ENCODE measurements at places on chromosomes 5 and 9.

DNA sequence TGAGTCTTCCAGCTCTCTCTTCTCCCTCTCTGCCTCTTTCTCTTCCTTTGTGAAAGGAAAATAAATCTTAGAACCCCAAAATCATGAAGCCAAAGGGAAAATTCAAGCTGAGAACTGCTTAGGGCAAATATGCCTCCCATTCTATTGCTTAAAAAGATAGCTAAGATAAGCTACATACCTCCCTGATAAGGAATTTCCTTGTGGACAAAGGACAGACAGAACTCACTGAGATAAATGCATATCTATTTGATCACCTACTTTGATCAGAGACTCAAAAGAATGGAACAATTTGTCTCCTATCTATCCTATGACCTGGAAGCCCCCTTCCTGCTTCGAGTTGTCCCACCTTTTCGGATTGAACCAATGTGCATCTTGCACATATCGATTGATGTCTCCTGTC is 220.6 kb upstream of the NMUR2 start:
- H3K27me3 ChIP-seq, result no peaks in the 10 kb centered on the region
- no peak overlapping the region for H3K4me3 ChIP-seq
- H3K36me3 ChIP-seq, result no peaks in the 10 kb centered on the region
- no peak overlapping the region for H3K27ac ChIP-seq
- H3K4me1 ChIP-seq, result no peaks in the 10 kb centered on the region

DNA sequence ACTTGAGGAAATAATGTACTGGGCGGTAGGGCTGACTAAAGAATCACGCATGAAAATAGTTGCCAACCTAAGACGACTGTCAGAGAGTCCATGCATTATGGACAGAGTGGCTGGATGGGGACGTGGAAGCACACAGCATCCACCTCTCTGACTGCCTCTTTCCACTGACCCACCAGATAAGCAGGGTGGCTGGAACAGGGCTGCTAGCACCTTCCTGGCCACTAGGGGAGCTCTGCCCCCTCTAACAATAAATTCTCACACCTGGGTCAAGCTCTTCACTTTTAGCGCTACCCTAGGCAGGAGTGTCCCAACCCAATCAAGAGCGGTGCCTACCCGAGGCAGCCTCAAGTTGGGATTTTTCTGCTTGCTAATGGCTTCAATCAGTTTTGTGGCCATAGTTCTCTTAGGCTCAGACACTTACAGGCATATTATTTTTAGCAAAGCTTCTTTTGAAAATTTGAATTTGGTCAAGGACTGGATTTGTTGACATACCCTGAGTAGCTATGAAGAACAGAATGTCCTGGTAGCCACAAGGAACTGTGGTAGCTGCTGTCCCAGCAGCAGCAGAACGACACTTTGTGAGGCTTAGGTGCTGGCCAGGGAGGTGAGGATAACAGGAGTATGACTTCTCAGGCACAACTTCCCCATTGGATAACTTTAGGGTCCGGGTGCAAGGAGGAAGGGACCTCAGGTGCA is 6.9 kb upstream of the TPM2 start:
- no peak for DNase-seq
- H3K4me1 ChIP-seq, result no peaks in the 10 kb centered on the region
- H3K4me3 ChIP-seq, result no peak overlapping the region
- no peak overlapping the region for H3K27ac ChIP-seq
- H3K36me3 ChIP-seq, result peaks cover 38% of the 10 kb centered on the region
- no peaks in the 10 kb centered on the region for H3K27me3 ChIP-seq

- H3K36me3 ChIP-seq, result no peaks in the 10 kb centered on the region
- no peaks in the 10 kb centered on the region for H3K4me1 ChIP-seq
- H3K27me3 ChIP-seq, result no peaks in the 10 kb centered on the region
- no peak for DNase-seq
- no peak overlapping the region for H3K27ac ChIP-seq
These were observed 107.7 kb downstream of the MTRR start for GRCh38 chr5:7976411-7977190.

- no peaks in the 10 kb centered on the region for H3K36me3 ChIP-seq
- H3K27me3 ChIP-seq, result no peaks in the 10 kb centered on the region
- no peak overlapping the region for H3K27ac ChIP-seq
- no peaks in the 10 kb centered on the region for H3K4me1 ChIP-seq
- no peak for DNase-seq
These were observed 5.3 kb upstream of the LCP2 start for GRCh38 chr5:170302653-170303501.

GRCh38 chr9:30757723-30758122 is 1626.7 kb upstream of the ACO1 start:
- H3K4me1 ChIP-seq, result peaks cover 7% of the 10 kb centered on the region
- H3K4me3 ChIP-seq, result no peak overlapping the region
- H3K27me3 ChIP-seq, result no peaks in the 10 kb centered on the region
- H3K36me3 ChIP-seq, result no peaks in the 10 kb centered on the region
- no peak overlapping the region for H3K27ac ChIP-seq

GRCh38 chr9:72932619-72933018 is 20.2 kb downstream of the ALDH1A1 start:
- no peaks in the 10 kb centered on the region for H3K27me3 ChIP-seq
- no peaks in the 10 kb centered on the region for H3K36me3 ChIP-seq
- H3K4me1 ChIP-seq, result no peaks in the 10 kb centered on the region
- no peak overlapping the region for H3K4me3 ChIP-seq
- DNase-seq, result no peak

DNA sequence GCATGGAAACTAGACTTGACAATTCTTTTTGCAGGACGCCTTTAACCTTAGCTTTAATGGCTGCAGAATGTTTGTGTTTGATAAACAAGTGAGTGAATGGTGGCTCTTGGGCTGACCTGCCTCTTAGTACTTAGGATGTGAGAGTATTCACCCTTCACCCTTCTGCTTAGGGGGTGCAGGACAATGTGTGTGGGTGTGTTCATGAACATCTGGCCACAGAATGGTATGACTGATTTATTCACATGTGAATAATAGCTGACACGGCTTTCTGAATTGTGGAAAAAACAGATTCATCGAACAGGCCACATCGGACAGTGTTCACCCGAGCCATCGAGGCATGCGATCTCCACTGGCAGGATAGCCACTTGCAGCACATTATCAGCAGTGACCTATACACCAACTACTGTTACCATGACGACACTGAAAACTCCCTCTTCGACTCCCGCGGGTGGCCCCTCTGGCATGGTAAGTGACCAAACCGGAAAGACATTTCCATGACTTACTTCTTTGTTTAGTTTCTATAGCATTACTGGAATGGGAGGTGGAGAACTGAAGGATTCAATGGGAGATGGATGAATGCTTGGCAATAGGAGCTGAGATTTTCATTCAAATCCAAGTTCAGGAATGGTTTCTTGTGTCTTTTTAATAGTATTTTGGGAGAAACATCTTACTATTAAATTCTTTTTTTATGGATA is 193.6 kb downstream of the ZSWIM6 start:
- H3K4me3 ChIP-seq, result no peak overlapping the region
- no peaks in the 10 kb centered on the region for H3K36me3 ChIP-seq
- no peaks in the 10 kb centered on the region for H3K27me3 ChIP-seq
- no peaks in the 10 kb centered on the region for H3K4me1 ChIP-seq
- no peak overlapping the region for H3K27ac ChIP-seq

- DNase-seq, result no peak
- H3K27ac ChIP-seq, result no peak overlapping the region
- H3K27me3 ChIP-seq, result no peaks in the 10 kb centered on the region
- H3K4me1 ChIP-seq, result peaks cover 34% of the 10 kb centered on the region
These were observed 40.0 kb downstream of the NACC2 start for GRCh38 chr9:136054798-136055714.
